ENCODE measurements at places on chromosomes 13 and 19. TPM values are rescaled to one million over a fixed set of nuclear protein-coding genes. Genes with fewer than 3 reads are reported as not detected.

Gene PSG11
- total RNA-seq, result not detected

Gene ZNF491
- 0.46 TPM for total RNA-seq

Gene OVOL3
- 0.39 TPM for total RNA-seq

Gene MRPL57
- 17.0 TPM for total RNA-seq

Gene RXFP2
- not detected for total RNA-seq

DNA sequence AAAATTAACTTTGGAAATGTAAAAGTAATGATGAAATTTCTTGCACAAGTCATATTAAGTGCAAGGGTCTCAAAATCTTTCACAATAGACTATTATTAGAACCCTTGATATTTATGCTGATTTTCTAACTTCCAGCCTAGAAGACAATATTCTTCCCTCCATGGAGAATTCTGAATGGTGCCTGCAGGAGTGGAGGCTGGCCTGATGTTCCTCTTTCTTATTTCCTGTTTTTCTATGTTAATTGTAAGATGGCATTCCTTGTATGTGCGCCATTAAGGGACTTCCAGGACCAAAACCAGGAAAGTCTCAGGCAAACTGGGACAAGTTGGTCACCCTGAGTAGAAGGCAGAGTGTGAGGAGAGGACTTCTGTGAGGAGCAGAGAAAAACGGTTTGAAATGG, 294.9 kb downstream of the DLEU7 start:
- no peak for DNase-seq
- H3K36me3 ChIP-seq, result no peaks in the 10 kb centered on the region
- H3K4me1 ChIP-seq, result no peaks in the 10 kb centered on the region
- no peaks in the 10 kb centered on the region for H3K27me3 ChIP-seq
- H3K27ac ChIP-seq, result no peak overlapping the region

GRCh38 chr13:20993661-20994440, 67.5 kb downstream of the LATS2 start:
- H3K4me3 ChIP-seq, result no peak overlapping the region
- no peaks in the 10 kb centered on the region for H3K36me3 ChIP-seq
- no peaks in the 10 kb centered on the region for H3K27me3 ChIP-seq
- H3K27ac ChIP-seq, result no peak overlapping the region
- no peaks in the 10 kb centered on the region for H3K4me1 ChIP-seq

DNA sequence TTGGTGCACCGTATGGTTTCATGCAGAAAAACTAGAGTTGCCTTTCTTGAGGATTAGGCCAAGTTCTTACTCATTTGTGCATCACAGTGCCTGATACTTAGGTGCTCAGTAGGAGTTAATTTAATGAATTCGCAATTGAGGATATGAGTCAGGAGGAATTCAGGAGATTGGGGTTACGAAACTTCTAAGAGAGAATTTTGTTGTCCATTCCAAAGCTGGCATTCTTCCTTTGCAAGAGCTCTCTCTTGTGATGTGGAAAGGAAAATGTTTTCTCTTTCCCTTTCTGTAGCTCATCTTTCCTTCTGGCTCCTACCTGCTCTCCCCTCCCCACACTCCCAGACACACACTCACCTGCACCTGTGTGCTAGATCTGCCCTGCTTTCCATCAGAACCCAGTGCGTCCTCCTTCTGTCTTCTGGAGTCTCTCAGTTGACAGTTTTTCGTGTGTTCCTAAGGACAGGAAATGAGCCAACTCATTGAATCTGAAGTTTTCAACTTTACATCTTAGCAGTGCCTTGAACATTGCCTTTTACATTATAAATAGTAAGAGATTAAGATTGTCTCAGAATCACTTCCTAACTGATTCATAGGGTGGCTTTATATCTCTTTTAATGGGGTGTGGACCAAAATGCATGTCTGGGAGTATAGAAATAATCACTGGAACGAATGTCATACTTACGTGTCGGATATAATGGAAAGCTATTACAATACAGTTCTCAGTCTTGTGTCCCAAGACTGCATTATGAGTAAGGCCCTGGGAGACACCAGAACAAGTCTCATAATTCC, 19.7 kb upstream of the ERCC5 start:
- H3K4me3 ChIP-seq, result no peak overlapping the region
- no peaks in the 10 kb centered on the region for H3K4me1 ChIP-seq
- H3K36me3 ChIP-seq, result peaks cover 7% of the 10 kb centered on the region
- no peak for DNase-seq
- no peak overlapping the region for H3K27ac ChIP-seq

DNA sequence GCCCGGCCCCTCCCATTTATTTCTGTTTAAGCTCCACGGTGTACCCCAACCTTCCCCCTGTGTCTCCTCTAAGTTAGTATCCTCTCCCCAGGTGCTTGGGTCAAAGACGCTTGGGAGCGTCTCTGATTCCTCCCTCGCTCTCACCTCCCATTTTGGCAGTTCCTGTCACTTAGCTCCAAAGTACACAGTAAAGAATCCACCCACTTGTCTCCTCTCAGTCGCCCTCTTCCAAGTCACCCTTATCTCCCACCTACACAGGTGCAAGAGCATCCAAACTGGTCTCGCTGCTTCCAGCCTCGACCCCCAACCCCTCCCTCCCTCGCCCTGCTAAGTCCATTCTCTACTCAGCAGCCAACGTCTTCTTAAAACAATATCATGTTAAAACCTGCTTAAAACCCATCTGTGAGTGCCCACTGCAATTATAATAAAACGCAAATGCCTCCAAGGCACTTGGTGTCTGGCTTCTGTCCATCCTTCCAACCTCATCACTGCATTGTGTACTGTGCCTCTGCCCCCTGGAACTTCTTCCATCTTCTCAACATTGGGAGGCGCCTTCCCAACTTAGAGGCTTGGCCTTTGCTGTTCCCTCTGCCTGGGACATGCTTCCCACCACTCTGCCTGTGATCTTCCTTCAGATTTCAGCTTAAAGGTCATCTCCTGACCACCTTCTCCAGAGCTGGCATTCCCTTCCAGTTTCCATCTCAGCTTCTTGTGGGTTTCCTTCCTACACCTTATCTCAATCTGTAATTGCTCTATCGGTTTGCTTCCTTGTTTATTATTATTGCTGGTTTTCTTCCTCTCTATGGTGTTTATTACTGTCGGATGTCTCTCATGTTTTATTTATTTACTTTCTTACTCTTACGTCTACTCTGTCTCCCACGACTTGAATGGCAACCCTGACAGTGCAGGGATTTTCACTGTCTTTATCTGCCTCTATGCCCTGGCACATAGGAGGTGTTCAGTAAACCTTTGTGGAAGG, 9.5 kb upstream of the KLK14 start:
- H3K36me3 ChIP-seq, result no peaks in the 10 kb centered on the region
- H3K4me3 ChIP-seq, result no peak overlapping the region
- H3K27ac ChIP-seq, result no peak overlapping the region
- DNase-seq, result no peak
- no peaks in the 10 kb centered on the region for H3K27me3 ChIP-seq

DNA sequence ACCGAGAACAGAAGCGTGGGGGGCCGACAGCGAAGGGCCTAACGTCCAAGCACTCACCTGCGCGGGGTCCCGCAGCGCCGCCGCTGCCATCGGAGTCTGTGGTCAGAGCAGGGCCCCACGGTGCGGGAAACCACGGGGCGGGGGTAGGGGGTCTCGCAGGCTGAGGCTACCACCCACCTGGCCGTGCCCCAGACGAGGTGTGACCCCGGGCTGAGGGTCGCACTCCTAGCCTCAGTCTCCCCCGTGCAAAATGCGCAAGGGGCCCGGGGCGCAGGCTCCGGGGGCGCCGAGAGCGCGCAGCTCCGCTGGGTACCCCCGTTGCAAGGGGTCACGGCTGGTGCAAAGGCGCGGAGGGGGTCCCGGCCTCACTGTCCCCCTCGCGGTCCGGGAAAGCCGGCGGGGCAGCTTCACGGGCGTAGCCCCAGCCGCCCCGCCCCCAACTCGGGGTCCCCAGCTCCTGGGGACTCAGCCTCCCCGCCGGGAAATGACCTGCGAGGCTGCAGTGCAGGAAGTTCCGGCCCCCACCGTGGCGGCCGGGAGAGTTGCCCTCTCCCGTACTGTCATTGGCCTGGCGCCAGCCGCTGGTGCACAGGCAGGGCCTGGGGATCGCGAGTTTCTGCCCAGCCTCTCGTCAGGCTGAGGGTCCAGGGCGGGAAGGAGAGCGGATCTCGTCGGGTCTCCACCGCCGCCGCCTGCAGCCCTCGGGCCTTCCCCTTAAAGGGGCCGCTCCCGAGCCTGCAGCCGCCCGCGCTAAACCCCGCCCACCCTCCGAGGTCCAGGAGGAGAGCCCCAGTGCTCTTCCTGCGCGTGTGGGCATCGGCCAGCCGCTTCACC, at the start of gene ZNF792:
TSS of gene ZNF792 (minus strand) at position 657 of the 834 bp plus-strand sequence. CDS start at position 90, 567 bp downstream.
- no peaks in the 10 kb centered on the region for H3K27me3 ChIP-seq
- H3K36me3 ChIP-seq, result peaks cover 47% of the 10 kb centered on the region
- peaks cover 25% of the 10 kb centered on the region for H3K4me1 ChIP-seq
- H3K4me3 ChIP-seq, result peak within 1 kb of the TSS; percentile 98
- peak; percentile 68 for DNase-seq

DNA sequence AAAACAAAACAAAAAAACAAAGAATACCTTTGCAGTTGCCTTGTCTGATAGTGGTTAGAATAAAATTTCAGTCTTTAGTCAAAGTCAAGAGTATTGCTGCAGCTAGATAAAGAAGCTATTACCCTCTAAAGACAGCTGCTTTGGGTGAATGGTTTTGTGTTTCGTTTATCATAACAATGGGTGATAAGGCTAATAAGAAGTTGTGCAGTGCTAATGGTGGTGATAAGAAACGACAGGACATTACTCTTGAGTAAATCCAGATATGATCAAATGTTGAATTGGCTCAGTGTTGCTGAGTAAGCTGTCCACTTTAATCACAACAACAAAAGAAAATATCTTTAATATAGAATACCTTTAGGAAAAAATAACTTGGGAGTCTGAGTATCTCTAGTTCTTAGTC, 1825.3 kb downstream of the SLITRK5 start:
- H3K27me3 ChIP-seq, result no peaks in the 10 kb centered on the region
- no peaks in the 10 kb centered on the region for H3K36me3 ChIP-seq
- no peak for DNase-seq
- H3K27ac ChIP-seq, result no peak overlapping the region
- no peak overlapping the region for H3K4me3 ChIP-seq
- no peaks in the 10 kb centered on the region for H3K4me1 ChIP-seq

DNA sequence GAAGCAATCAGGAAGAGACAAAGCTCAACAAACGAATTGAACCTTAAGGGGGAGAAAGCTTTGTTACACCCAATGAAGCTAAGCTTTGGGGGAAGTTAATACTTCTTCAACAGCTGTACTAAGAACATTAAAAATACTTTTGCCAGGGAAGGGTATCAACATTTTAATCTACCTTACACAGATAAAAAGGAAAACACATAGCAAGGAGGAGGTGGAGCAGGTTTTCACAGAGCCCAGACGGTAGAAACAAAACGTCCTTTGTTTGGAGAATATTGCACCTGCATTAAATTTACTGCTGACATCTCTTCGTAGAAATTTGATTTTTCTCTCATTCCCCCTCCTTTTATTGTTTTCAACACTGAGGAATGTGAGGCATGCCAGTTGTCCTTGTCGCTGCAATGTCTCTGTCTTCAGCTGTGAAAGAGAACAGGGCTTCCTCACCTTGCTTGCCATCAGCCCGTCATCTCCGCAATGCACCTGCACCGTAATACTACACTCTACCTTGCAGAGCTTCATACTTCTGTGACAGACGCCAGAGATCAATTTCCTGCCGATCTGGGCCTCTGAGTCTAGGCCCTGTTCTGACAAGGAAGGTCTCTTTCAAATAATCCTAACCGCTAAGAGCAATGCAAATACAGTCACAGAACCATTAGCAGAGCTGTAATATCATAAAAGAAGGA, 270.8 kb downstream of the SPRY2 start:
- no peaks in the 10 kb centered on the region for H3K36me3 ChIP-seq
- no peak for DNase-seq
- no peak overlapping the region for H3K27ac ChIP-seq
- no peaks in the 10 kb centered on the region for H3K27me3 ChIP-seq
- H3K4me1 ChIP-seq, result no peaks in the 10 kb centered on the region

DNA sequence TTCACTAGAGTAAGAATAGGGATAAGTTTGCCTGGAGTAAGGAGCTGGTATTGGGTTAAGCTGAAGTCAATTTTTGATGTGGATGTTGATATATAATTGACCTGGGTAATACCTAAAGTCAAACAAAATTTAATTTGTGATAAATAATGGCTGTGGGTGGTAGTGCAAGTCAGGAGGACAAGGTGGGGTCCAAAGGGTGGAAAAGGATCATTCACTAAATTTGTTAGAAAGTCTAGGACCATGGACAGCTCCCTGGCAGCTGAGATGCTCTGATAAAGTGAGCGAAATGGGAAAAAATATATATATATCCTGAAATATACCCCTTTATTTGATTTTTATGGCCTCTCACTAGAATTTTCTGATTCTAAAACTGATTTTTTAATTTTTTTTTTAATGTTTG, 463.5 kb downstream of the GPC6 start:
- no peaks in the 10 kb centered on the region for H3K27me3 ChIP-seq
- no peak overlapping the region for H3K27ac ChIP-seq
- no peaks in the 10 kb centered on the region for H3K4me1 ChIP-seq
- DNase-seq, result no peak
- no peaks in the 10 kb centered on the region for H3K36me3 ChIP-seq
- no peak overlapping the region for H3K4me3 ChIP-seq

- H3K27ac ChIP-seq, result peak overlapping the region; percentile 79
- H3K36me3 ChIP-seq, result peaks cover 30% of the 10 kb centered on the region
- H3K4me3 ChIP-seq, result no peak overlapping the region
These were observed 6.5 kb downstream of the ARHGEF18 start for GRCh38 chr19:7355151-7355820.

DNA sequence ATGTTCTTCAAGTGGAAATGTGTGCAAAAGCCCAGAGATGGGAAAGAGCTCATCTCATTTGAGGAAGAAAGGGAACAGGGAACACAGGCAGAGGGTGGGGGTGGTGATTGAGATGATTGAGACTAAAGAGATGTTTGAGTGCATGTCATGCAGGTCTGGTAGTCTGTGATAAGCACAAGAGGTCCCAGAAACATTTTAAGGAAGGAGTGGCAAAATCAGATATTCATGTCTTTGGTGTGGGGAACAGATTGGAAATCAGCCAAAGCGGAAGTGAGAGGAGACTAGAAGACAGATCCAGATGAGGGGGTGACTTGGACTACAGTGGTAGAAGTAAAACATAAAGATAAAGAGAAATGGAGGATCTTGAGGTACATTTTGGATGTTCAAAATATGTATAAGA, 39.4 kb upstream of the DACH1 start:
- H3K36me3 ChIP-seq, result no peaks in the 10 kb centered on the region
- DNase-seq, result no peak
- H3K27me3 ChIP-seq, result no peaks in the 10 kb centered on the region

GRCh38 chr19:48698046-48698445, 2.3 kb downstream of the FUT2 start:
- peaks cover 21% of the 10 kb centered on the region for H3K27me3 ChIP-seq
- peaks cover 10% of the 10 kb centered on the region for H3K4me1 ChIP-seq
- H3K4me3 ChIP-seq, result no peak overlapping the region
- H3K27ac ChIP-seq, result no peak overlapping the region

All from activated T-cell treated with anti-CD3 and anti-CD28 coated beads, Interleukin-2, amount 50 U/mL, for 72 hours (primary cell).